ENCODE measurements at places on chromosomes 1 and 21.

DNA sequence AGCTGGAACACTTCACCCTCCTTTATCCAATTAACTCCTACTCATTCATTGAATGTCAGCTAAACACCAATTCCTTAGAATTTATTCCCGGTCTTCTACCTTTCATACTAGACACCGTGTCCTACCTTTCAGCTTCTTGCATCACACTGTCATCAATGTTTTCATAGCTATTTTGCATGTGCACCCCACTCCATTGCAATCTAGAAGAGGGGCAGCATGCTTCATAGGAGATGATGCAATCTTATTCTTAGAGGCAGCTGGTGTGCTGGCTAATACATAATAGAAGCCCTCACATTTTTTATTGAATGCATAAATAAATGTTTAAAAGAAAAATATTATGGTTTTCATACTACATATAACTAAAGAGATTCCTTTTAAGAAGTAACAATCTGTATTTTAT is 123.6 kb downstream of the DSCAM start:
- H3K36me3 ChIP-seq: no peaks in the 10 kb centered on the region
- no peaks in the 10 kb centered on the region for H3K27me3 ChIP-seq
- DNase-seq: no peak
- no peaks in the 10 kb centered on the region for H3K4me1 ChIP-seq
- H3K4me3 ChIP-seq: no peak overlapping the region

- no peaks in the 10 kb centered on the region for H3K36me3 ChIP-seq
- DNase-seq: no peak
- peaks cover 52% of the 10 kb centered on the region for H3K27me3 ChIP-seq
- no peak within 1 kb of the TSS for H3K4me3 ChIP-seq
- H3K4me1 ChIP-seq: no peaks in the 10 kb centered on the region
Measured at GRCh38 chr21:30813174-30813573, at the start of gene KRTAP8-1. TSS of gene KRTAP8-1 (minus strand) at chr21:30813274. CDS start at chr21:30813220, 54 bp downstream.

GRCh38 chr1:60569189-60569588 is 495.6 kb upstream of the C1orf87 start:
- no peaks in the 10 kb centered on the region for H3K27me3 ChIP-seq
- H3K36me3 ChIP-seq: no peaks in the 10 kb centered on the region
- no peak overlapping the region for H3K27ac ChIP-seq
- no peak overlapping the region for H3K4me3 ChIP-seq
- no peak for DNase-seq

DNA sequence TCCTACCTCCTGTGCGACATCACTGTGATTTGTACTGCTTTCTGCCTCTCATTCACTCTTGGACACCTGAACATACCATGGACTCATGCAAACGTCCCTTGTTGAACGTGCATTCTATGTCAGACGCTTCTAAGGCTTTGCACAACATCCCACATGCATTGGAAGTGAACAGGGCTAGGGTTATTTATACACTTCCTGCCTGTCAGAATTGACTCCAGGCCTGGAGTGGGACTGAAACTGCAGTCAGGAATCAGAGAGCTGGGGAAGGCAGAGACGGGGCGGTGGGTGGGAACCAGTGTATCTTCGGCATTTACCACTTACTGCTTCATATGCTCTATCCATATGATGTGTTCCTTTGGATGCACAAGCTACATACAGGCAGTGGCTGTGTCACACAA is 81.4 kb upstream of the GALNT2 start:
- no peak for DNase-seq
- H3K4me3 ChIP-seq: no peak overlapping the region
- no peak overlapping the region for H3K27ac ChIP-seq
- H3K36me3 ChIP-seq: no peaks in the 10 kb centered on the region
- peaks cover 14% of the 10 kb centered on the region for H3K27me3 ChIP-seq
- H3K4me1 ChIP-seq: no peaks in the 10 kb centered on the region

GRCh38 chr1:61171974-61172373 is 89.6 kb downstream of the NFIA start:
- no peak for DNase-seq
- no peak overlapping the region for H3K27ac ChIP-seq
- H3K4me3 ChIP-seq: no peak overlapping the region
- peaks cover 10% of the 10 kb centered on the region for H3K36me3 ChIP-seq
- no peaks in the 10 kb centered on the region for H3K27me3 ChIP-seq
- H3K4me1 ChIP-seq: peaks cover 10% of the 10 kb centered on the region

DNA sequence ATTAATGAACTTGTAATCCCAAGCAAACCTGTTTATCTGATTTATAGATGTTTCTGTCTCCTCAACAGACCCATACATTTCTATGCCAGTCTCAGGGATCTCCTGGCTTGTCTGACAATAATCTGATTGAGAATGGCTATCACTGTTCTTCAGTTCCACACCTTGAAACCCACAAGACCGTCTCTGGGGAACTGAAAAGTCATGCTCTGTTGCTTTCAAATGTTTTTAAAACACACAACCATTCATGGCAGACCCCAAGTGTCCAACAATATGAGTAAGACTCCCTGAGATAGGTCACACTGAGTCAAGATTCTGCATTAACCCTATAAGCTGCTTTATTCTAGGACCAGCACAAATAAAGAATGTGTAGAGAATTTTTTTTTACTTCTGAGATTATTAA is 611.2 kb upstream of the PLXNA2 start:
- DNase-seq: no peak
- no peaks in the 10 kb centered on the region for H3K4me1 ChIP-seq
- H3K36me3 ChIP-seq: no peaks in the 10 kb centered on the region
- H3K4me3 ChIP-seq: no peak overlapping the region
- no peak overlapping the region for H3K27ac ChIP-seq

GRCh38 chr1:157992031-157992832 is 1.2 kb upstream of the KIRREL1 start:
- H3K4me3 ChIP-seq: peak overlapping the region; percentile 72
- H3K4me1 ChIP-seq: peaks cover 35% of the 10 kb centered on the region
- DNase-seq: peak; percentile 87

- no peak overlapping the region for H3K27ac ChIP-seq
- H3K4me3 ChIP-seq: no peak overlapping the region
- no peaks in the 10 kb centered on the region for H3K4me1 ChIP-seq
- H3K27me3 ChIP-seq: peaks cover 28% of the 10 kb centered on the region
- no peaks in the 10 kb centered on the region for H3K36me3 ChIP-seq
- DNase-seq: no peak
Measured at GRCh38 chr1:62918700-62919099, 134.8 kb downstream of the ATG4C start.

DNA sequence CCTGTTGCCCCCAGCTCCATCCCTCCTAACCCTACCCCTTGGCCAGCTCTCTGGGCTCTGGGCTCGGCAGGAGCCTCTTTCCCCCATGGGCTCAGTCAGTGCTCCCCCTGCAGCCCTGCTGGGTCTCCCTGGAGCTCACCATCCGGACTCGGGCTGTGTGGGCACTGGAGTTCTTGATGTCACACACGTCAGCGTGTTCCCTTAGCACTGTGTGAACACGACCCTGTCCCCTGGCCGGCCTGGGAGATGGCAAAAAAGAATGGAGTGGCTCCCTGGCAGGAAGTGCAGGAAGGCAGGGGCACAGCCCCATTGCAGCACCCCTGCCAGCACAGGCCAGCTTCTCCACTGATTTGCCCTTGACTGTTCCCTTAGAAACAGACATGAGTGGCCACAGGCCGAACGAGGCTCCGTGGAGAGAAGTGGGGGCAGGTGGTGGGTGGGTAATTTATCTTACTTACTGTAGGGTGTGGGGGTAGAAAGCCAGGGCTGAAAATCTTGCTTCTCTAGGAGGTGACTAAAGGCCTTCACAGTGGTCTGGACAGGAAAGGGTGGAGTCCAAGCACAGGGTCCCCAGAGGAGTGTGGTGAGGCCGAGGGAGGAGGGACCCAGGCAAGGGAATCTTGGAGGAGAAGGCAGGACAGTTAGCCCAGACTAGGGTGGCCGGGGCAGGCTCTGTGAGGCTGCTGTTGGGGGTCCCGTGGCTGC is 381.7 kb upstream of the VAMP3 start:
- H3K4me1 ChIP-seq: no peaks in the 10 kb centered on the region
- H3K27ac ChIP-seq: no peak overlapping the region
- H3K4me3 ChIP-seq: no peak overlapping the region
- H3K27me3 ChIP-seq: no peaks in the 10 kb centered on the region

DNA sequence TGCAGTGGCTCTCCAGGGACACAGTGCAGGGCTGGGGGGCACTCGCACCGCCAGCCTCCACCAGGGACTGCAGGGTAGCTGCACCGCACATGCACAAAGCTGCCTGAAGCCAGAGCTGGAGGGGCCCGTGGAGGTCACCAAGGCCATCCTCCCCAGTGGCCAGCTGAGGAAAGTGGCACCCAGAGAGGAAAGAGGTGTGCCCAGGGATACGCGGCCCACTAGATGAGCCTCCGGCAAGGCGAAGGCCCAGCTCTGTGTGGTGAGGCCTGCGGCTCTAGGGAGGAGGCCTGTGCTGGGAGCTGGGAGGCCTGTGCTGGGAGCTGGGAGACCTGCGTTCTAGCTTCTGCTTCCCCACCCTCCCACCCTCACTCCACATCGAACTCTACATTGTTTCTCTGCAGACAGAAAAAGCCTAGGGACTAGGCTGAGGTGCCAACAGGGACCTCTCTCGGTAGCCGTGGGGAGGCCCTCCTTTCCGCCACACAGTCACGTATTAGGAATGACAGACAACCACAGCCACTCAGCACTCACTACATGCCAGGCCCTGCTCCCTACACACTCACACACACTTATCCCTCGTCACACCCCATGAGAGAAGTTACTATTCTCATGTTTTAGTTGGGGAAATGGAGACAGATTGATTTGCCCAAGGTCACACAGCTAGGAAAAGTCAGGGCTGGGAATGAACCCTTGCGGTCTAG is 921 bp upstream of the ASCL5 start:
- no peak overlapping the region for H3K4me3 ChIP-seq
- DNase-seq: no peak
- H3K4me1 ChIP-seq: peaks cover 10% of the 10 kb centered on the region
- peaks cover 13% of the 10 kb centered on the region for H3K27me3 ChIP-seq
- peaks cover 16% of the 10 kb centered on the region for H3K36me3 ChIP-seq

GRCh38 chr1:41902664-41903063 is 16.1 kb downstream of the HIVEP3 start:
- H3K4me1 ChIP-seq: peaks cover 24% of the 10 kb centered on the region
- H3K4me3 ChIP-seq: no peak overlapping the region
- peaks cover 7% of the 10 kb centered on the region for H3K27me3 ChIP-seq
- no peak overlapping the region for H3K27ac ChIP-seq

- no peaks in the 10 kb centered on the region for H3K36me3 ChIP-seq
- DNase-seq: no peak
- no peak overlapping the region for H3K4me3 ChIP-seq
- H3K27me3 ChIP-seq: no peaks in the 10 kb centered on the region
- no peak overlapping the region for H3K27ac ChIP-seq
Measured at GRCh38 chr1:84450910-84451309, 28.2 kb upstream of the RPF1 start.

DNA sequence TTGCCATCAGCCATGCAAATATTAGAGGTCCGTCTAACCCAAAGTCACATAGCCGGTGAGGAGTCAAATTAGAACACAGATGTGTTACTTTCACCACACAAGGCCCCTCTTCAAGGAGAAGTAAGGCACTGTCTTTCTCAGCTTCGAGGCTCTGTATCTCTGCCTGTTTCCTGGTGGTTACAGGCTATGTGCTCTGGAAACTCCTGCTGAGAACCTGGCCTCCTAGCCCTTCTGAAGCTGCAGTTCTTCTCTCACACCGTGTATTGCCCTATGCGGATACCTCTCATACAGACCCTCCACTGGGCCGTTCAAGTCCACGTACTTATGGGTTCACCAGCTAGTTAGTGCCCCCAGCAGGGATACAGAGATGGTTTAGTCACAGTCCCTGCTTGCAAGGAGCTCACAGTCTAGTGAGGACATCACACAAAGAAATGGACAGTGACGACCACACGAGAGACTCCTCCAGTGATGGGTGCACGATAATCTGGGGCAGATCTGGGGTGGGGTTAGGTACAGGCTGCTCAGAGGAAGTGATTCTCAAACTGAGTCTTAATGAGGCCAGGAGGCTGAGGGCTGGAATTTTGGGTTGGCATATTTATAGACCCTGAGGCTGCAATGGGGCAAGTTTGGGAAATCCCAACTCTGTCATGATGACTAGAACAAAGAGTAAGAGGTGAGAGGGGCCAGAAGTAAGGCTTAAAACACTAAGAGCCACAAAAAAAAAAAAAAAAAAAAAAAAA is 22.8 kb upstream of the ELOA start:
- H3K4me3 ChIP-seq: no peak overlapping the region
- H3K27me3 ChIP-seq: no peaks in the 10 kb centered on the region
- H3K36me3 ChIP-seq: peaks cover 26% of the 10 kb centered on the region
- no peak for DNase-seq

GRCh38 chr21:38596264-38597042 is 98.2 kb upstream of the ERG start:
- H3K4me1 ChIP-seq: no peaks in the 10 kb centered on the region
- no peaks in the 10 kb centered on the region for H3K36me3 ChIP-seq
- H3K27me3 ChIP-seq: peaks cover 82% of the 10 kb centered on the region
- H3K4me3 ChIP-seq: no peak overlapping the region

GRCh38 chr1:148362626-148363438 is 120.3 kb downstream of the PPIAL4G start:
- H3K36me3 ChIP-seq: peaks cover 7% of the 10 kb centered on the region
- H3K27me3 ChIP-seq: peaks cover 9% of the 10 kb centered on the region
- DNase-seq: peak; percentile 66
- no peaks in the 10 kb centered on the region for H3K4me1 ChIP-seq
- peak overlapping the region; percentile 40 for H3K4me3 ChIP-seq
- H3K27ac ChIP-seq: no peak overlapping the region
